ENCODE measurements at places on chromosomes 11 and 22.

- no peak for DNase-seq
Observed at GRCh38 chr11:6336293-6336692, 16.0 kb upstream of the CAVIN3 start.

DNA sequence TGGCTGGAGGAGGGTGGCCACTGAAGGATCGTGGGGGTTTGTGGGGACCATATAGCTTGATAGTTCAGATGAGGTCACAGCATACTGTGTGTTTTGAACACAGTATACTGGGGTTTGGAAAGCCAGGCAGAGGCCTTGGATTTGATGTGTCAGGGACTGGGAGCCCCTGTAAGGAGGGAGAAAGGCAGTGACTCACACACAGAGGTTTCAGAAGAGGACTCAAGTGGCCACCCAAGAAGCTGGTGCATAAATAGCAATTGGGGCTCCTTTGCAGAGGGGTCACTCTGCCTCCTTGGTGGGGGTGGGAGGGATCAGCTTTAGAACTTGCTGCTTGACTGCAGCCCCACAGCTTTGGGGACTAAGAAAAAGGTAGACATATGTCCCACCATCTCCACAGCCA is 39.3 kb downstream of the SLC5A1 start:
- no peak for DNase-seq

GRCh38 chr22:45358127-45358526 is 48.4 kb downstream of the FAM118A start:
- no peak for DNase-seq

GRCh38 chr11:85749884-85750283 is 61.1 kb downstream of the SYTL2 start:
- no peak for DNase-seq

GRCh38 chr11:33731723-33732531 is 4.3 kb downstream of the CD59 start:
- DNase-seq, result no peak

DNA sequence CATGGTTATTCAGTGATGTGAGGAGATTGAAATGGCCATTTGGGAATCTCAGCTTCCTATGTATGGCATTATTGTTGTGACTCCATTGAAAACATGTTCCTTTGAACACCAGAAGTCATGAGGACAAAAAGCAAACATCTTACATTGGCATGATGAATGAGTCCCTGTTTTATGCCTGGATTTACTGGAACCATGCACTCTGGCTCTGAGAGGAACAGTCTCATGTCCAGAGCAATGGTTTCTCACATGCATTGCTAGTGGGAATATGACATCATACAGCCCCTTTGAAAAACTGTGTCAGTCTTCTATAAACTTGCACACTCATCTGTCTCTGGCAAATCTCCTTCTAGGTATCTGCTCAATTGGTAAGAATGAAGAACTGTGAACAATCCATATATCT is 3.4 kb upstream of the KDM4F start:
- no peak for DNase-seq

GRCh38 chr22:19836512-19836911 is 18.2 kb downstream of the GNB1L start:
- DNase-seq, result no peak

DNA sequence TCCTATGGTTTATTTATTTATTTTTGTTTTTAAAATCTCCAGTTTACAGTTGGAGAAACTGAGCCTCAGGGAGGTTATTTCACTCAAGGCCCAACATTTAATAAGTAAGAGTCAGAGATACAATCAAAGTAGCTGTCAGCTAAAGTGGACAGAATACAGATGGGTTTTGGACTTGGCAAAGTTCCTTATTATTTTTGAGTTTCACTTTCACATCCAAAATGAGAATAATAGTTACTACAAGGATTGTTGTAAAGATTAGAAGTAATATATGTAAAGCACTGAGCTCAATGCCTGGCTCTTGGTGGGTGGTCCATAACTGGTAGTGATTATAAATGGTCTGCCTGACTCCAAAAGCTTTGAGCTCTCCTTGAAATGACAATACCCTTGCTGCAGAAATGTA is 87.5 kb upstream of the SESN3 start:
- DNase-seq, result no peak

GRCh38 chr11:126336138-126336541 is 19.3 kb upstream of the ST3GAL4 start:
- DNase-seq, result no peak

DNA sequence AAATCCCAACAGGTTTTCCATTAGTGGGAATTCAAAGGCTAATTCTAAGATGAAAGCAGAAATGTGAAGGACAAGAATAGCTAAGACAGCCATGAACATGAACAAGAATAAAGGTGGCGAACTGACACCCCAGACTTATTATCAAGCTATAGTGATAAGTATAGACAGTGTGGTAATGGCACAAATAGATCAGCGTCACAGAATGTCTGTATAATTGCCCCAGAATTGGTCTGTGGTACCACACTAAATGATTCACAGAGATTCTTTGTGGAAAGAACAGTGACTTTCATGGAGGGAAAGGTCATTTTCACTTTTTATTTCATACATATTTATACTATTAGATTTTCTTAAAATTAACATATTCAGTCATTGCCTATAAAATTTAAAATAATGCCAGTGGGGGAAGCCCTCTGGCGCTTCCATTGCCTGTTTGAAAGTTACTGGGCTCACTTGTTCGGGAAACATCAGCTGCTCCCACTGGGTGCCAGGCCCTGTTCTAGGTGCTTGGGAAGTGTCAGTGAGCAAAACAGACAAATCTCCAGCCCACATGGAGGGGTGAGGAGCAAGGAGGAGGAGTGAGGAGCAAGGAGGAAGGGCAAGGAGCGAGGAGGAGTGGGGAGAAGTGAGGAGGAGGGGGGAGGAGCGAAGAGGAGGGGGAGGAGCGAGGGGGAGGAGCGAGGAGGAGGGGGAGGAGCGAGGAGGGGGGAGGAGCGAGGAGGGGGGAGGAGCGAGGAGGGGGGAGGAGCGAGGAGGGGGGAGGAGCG is 11.3 kb upstream of the NLRP6 start:
- DNase-seq, result no peak
